CD8-positive, alpha-beta memory T cell (primary cell): ENCODE measurements at places on chromosomes 4 and X.

DNA sequence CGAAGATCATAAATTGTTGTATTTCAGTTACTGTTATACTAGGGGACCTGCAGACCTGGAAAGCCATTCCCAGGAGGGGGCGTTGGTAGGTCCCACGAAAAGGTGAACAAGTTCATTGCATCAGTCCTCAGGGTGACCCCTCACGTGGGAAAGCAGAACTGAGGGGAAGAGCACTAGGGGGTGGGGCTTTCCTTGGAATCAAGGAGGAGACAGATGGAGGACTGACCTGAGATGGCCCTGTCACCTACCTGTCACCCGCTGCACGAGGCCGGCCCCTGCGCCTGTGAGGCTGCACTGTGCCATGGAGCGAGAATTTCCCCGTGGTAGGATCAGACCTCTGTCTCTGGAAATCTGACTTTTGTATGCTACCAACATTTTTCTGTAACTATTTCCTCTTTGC, 41.8 kb upstream of the CLDN24 start:
- no peak for DNase-seq

DNA sequence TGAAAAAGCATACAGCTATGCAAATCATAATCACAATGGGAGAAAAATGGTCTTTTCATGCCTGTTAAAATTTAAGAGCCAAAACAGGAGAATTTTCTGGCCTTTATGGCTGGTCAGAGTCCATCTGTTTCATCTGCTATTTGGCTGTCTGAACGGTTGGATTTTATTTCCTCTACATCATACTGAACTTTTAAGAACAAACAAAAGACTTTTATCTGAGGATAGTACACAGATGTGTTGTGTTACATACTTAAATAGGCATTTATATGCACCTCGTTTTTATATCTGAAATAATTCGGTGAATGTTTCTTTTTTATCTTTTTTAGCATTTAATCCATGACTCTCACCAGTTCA, 18.0 kb upstream of the WWC2 start:
- no peak for DNase-seq

GRCh38 chrX:6002056-6002455, 226.6 kb downstream of the NLGN4X start:
- no peak for DNase-seq

GRCh38 chr4:100075056-100075455, 115.2 kb downstream of the DDIT4L start:
- DNase-seq: no peak

- DNase-seq: no peak
Measured at GRCh38 chr4:71210823-71211222, 128.0 kb upstream of the SLC4A4 start.

- DNase-seq: no peak
Measured at GRCh38 chr4:41319553-41319952, 62.8 kb downstream of the UCHL1 start.

DNA sequence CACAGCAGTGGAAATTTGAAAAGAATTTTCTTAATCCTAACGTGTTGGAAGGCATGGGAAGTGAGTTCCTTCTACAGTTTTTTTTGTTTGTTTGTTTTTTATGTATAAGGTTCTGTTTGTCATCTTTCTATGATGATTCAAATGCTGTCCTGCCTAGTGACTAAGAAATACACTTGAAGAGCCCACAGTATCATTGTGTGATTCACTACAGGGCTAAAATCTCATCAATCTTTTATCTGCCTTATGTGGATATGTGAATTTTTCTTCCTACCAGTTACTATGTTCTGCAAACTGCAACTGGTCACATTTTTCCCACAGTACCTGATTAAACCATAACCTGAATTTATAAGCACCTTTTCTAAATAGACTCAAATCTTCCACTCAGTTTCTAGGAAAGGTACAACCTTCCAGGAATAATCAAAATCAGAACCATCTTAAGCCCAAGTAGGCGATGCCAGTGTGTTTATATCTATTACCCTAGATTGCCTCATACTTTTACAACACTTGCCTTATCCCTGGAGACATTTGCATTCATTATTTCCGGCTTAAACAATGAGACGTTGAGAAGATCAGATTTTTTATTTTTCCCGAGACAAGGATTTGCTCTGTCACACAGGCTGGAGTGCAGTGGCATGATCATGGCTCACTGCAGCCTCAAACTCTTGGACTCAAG, 214.6 kb upstream of the GALNT7 start:
- no peak for DNase-seq

GRCh38 chr4:186024637-186025407, 44.1 kb upstream of the TLR3 start:
- DNase-seq: no peak

GRCh38 chr4:164424846-164425245, 329.1 kb upstream of the SMIM31 start:
- DNase-seq: no peak

GRCh38 chr4:102217775-102218355, 127.4 kb downstream of the SLC39A8 start:
- DNase-seq: no peak
